ENCODE measurements at places on chromosomes 2 and 18. TPM values are rescaled to one million over a fixed set of nuclear protein-coding genes. Genes with fewer than 3 reads are reported as not detected.

Gene STAT4
- 16.1 TPM for total RNA-seq

Gene ALPI
- not detected for total RNA-seq

Gene DYSF
- total RNA-seq, result 1.8 TPM

Gene EVX2
- total RNA-seq, result not detected

Gene WDR35
- 32.8 TPM for total RNA-seq

Gene CNTNAP5
- total RNA-seq, result 66.2 TPM

Gene SMAD4
- total RNA-seq, result 59.1 TPM
